ENCODE measurements at places on chromosomes 6 and 20.
A peak's percentile ranks its signal among the peaks of the same experiment; 100 is the strongest.

DNA sequence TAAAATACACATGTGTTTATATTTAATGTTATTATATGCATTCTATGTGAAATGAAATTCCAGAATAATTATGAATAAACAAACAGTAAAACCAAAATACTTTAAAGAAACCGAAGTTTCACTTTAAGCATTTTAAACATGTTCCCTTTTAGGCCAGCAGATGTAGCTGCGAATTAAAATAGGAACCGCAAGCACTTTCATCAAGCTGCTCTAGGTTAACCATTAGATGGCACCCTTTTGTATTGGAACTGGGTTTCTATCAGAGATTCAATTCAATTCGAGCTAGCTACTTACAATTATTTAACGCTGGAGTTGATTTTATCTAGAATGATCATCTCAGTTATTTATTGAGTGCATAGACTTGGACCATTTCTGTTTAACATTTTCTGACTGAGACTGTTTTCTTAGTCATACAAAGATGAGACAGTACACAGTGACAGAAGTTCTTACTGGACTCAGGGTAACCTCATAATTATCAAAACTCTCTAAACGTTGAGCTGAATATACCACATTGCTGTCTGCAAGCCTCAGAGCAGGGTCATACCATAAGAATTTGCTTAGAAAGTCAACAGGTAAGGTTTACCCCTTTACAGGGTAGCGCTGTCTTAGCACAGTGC, 8.5 kb downstream of the TMEM242 start:
- no peak for DNase-seq

DNA sequence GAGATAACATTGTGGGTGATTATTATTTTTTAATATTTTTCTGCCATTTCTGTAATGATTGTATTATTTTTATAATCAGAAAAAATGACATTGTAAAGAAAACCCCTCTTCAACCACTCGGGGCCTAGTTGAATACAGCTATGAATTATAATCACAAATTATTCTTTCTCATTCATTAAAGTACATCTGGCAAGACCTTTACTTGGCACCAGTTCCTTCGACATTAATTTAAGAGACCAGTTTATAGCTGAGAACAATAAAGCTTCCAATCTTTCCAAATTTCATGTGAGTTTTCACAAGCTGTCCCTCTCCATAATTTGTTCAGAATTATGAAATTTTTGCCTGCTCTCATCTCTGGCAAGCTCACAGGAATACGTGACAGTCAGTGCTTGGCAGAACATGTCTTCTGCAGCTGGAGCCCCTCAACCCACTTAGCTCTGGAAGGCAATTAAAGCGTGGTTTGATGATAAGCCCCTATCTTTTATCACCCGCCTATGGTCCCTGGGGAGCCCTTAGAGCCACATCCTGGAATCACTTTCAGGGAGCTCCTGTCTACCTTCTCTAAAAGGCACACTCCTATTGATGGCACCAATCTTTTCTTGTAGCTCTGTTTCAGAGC, 237.2 kb upstream of the PRND start:
- no peak for DNase-seq

- no peak for DNase-seq
These were observed 995.8 kb upstream of the FLRT3 start for GRCh38 chr20:15333170-15333569.

DNA sequence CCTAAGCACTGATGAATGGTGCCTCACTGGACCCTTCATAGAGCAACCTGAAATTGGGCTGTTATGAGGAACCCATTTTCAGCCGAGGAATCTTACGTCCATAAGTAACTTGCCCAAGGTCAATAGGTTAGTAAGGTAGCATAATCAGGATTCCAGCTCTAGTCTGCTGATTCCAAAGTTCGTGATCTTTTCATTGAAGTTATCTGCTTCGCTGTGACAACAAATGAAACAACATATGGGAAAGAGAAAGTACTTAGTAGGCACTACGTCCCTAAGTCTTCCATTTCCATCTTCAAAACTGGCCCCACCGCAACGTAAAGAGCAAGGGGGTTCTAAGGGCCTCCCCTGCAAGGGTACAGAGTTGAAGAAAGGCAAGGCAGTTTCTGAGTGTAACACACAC, 49.5 kb downstream of the MYLIP start:
- no peak for DNase-seq

DNA sequence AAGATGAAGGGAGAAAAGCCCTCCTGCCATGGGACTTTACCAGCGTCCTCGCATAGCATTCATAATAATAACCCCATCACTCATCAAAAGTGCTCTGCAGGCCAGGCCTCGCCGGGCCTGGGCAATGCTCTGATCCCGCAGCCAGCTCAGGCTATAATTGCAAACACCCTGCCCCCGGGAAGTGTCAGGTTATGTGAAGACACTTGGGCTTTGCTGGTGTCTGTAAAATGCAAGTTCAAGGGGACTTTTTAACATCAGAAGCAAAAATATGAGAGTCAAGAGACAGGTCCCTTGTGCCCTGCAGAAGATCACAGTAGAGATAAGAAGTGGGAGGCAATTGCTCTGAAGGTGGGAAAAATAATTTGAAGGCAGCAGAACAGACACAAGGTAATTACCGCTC, 381.0 kb downstream of the MAFB start:
- DNase-seq = no peak

- no peak for DNase-seq
These were observed 137.5 kb upstream of the SHLD1 start for GRCh38 chr20:5612581-5613301.

DNA sequence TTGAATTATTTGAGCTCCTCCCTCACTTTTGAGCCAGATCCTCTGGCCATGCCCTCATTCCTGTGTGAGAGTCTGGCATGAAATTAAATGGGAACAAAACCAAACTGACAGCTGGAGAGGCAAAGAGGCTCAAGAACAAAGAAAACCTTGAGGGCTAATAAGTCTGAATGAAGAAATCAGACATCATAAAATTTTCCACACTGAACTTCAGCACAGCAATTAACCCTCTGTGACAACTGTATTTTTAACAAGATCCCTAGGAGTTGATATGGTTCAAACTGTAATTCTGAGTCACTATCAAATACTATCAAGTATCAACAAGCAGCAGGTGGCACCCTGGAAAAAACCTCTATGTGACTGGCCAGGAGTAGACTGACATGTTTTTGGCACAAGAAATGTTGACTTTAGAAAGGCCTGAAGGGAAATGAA, 109.4 kb upstream of the EMILIN3 start:
- no peak for DNase-seq

DNA sequence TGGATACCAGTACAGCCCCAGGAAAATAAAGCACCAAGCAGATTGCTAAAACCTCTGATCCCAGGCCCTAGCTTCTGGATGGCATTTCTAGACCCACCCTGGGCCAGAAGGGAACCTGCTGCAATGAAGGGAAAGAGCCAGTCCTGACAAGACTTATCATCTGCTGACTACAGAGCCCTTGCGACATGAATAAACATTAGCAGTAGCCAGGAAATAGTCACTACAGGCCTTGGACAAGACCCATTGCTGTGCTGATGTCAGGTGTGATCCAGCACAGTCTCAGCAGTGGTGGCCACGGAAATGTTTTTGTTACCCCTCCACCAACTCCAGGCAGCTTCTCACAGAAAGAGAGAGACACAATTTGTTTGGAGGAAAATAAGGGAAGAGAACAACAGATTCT, 399.3 kb downstream of the HAO1 start:
- no peak for DNase-seq

- DNase-seq = no peak
These were observed 200.6 kb upstream of the MAP3K7 start for GRCh38 chr6:90787446-90787845.

- DNase-seq = no peak
These were observed 2.2 kb downstream of the QKI start for GRCh38 chr6:163416557-163417253.

DNA sequence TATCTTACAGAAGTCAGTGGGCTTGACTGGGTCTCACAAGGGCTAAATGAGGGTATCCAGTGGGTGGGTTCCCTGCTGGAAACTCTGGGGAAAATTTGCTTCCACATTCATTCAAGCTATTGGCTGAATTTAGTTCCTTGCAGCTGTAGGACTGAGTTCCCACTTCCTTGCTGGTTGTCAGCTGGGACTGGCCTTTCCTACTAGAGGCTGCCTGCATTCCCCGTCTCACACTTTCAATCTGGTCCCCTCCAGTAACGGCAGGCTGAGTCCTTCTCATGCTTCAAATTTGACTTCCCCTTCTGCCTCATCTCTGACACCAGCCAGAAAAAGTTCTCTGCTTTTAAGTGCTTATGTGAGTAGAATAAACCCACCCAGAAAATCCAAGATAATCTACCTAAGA, 4.4 kb downstream of the CSNK2A1 start:
- no peak for DNase-seq

DNA sequence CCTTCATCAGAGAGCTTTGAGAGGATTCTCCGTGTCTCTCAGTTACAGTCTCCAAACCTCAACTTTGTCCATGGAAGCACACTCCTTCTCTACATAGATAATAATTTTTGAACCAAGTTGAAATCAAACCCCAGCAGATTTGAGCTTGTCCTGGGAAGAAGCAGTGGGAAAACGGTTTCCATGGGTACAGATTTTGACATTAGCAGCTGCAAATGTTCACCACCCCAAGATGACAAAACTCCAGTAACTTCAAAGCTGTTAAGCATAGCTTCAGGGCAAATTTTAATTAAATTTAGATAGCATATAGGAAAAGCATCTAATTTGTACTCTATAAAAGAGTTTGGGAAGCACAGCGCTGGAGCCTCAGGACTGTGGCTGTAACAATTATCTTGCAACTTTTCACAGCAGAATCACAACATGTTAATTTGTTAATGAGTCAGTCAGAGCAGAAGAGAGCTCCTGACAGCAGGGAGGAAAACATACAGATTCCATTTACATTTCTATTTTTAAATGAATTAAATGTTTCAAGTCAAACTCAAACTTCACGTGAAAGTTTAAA, 240.7 kb downstream of the BMP7 start:
- no peak for DNase-seq

GRCh38 chr20:52231230-52231746, 39.7 kb upstream of the ZFP64 start:
- DNase-seq = no peak

GRCh38 chr20:46214824-46215488, 93.3 kb downstream of the CDH22 start:
- no peak for DNase-seq

- DNase-seq = no peak
These were observed 43.0 kb downstream of the RPRD1B start for GRCh38 chr20:38076548-38076947.

GRCh38 chr20:45230631-45231030, 9.5 kb downstream of the SEMG2 start:
- no peak for DNase-seq

DNA sequence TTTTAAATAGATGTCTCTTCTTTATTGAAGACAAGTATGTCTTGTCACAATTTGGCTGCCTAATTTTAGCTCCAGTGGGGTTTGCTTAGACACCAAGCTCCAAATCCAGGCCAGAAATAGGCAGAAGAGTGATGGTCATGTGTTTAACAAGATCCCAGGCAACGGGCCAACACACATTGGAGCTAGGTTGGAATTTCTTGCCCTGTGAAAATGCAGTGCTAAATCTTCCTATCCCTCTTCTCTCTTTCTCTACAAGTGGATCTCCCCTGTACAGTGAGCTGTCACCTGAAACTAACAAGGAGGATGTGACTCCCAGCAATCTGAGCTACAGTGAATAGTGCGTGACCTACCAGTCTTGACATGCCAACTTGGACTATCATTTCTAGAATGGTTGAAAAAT, 65.3 kb upstream of the VGLL2 start:
- DNase-seq = no peak

DNA sequence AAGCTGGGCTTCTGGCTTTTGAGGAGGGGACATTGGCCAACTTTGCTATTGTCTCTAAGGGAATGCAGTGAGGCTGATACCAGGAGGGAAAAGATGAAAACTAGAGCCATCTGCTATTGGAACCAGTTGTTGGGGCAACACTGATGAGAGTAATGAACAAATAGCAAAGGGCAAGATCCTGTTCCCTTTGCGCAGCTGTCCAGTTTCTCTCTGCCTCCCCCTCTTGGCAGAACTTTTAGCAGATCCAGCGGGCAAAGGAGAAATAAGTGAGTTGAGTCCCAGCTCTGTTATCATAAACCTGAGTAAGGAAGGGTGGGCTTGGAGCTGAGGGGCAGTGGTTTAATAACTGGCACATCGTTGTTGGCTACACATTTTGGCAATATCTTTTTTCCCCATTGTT, 126.8 kb downstream of the AKAP7 start:
- no peak for DNase-seq

- DNase-seq = no peak
These were observed 101.8 kb upstream of the NHSL1 start for GRCh38 chr6:138601128-138601527.

DNA sequence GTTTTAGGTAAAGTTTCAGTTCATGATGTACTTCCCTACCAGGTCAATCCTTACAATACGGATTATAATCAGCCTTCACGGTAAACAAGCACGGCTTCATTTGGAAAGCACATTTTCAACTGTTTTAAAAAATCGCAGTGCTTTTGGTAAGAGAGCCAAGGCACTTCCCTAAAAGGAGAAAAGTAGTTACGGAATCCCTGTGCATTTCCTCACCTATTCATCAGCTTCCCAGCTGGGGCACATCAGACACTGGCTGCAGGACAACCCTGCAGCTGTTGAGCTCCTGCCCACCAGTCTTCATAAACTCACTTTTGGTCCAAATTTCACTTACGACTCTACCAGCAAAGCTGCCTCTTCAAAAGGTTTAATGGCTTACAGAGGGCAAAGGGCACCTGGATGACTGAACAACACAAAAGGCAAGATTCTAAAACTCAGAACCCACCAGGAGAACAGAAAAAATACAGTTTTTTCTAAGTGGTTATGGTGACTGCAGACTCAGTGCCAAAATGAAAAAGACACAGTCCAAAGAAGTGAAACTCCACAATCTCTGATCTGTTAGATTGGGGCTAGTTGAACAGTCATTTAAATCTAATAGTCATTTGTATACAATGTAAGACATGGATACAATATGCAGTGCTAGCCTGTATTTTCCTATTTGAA, 7.5 kb downstream of the SNX5 start:
- no peak for DNase-seq

GRCh38 chr20:51447097-51447764, 95.3 kb downstream of the NFATC2 start:
- DNase-seq = peak; percentile 91
